ENCODE measurements at places on chromosomes 4 and X.

GRCh38 chr4:70269674-70270073, 27.3 kb downstream of the CSN3 start:
- no peak for DNase-seq

GRCh38 chr4:89023140-89023539, 33.8 kb downstream of the FAM13A start:
- no peak for DNase-seq

DNA sequence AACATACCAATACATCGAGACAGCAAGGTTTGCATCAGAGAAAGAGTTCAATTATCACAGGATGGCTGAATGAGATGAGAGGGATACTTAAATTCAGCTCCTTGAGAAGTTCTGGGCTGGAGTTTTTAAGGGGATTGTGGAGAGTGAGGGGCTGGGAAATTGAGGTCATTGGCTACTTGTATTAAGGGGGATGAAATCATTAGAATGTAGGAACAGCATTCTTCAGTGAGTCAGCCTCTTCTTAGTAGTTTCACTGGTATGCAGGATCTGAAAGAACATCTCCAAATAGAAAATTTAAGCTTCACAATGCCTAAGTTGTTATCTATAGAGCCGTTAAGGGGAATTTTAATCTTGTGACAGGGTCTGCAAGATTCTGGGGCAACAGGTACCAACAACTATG, 211.6 kb upstream of the TAPT1 start:
- no peak for DNase-seq

DNA sequence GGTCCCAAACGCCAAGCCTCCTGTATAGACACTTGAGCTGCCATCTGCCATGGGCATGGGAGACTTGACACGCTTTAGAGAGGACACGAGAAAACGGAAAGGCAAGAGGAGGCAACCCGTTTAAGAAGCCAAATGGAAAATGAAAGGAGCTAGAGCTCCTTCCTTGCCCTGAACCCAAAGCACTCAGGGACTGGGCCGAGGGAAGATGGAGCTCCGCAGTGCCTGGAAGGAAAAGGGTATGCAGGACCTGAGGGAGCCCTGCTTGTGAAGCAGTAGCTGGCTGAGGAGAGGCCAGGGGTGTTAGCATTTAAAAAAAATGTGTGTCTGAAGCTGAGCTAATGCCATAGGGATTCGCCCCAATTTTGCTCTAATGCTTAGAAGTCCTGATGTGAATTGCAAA, 15.1 kb downstream of the MCF2 start:
- no peak for DNase-seq

- DNase-seq, result no peak
Observed at GRCh38 chr4:52968691-52969090, 106.6 kb downstream of the RASL11B start.

DNA sequence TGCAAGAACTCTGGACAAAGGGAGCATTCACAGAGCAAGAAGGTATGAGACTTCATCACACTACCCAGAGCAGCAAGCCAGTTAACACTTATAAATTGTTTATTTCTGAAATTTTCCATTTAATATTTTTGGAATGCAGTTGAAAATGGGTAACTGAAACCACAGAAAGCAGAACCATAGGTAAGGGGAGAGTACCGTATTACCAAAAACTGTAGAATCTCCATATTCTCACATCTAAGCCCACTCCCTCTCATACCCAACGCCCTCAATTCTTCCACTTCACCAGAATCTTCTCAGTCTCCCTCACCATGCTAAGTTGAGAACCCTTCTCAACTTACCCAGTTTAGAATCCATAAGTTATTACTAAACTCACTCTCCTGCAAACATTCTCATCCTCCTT, 277.8 kb downstream of the SPOCK3 start:
- no peak for DNase-seq

GRCh38 chr4:159577241-159577640, 474.4 kb downstream of the RAPGEF2 start:
- no peak for DNase-seq

DNA sequence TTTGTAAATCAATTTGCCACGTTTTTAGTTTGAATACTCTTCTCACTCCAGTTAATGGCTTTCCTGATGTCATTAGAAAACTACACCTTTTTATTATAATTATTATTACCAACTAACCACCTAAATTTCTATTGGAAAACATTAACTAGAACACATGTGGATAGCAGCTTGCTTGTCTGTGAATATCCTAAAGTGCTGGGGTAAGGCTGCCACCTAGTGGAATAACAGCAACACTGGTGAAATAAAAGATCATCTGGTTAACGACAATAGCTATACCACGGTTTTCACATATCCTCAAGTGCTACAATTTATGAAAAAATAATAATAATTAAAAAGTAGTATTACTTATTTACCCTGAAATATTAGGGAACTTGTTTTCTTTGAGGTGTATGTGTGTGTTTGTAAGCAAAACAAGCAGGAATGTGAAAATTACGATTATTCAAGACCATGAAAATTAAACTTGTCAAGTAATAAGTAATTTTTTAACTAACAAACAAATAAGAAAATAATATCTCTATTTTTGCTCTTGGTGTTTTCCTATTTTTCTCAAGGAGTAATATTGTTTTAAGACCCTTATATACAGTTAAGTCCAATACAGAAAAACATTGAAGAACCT, 130.1 kb upstream of the TECRL start:
- peak; percentile 18 for DNase-seq

DNA sequence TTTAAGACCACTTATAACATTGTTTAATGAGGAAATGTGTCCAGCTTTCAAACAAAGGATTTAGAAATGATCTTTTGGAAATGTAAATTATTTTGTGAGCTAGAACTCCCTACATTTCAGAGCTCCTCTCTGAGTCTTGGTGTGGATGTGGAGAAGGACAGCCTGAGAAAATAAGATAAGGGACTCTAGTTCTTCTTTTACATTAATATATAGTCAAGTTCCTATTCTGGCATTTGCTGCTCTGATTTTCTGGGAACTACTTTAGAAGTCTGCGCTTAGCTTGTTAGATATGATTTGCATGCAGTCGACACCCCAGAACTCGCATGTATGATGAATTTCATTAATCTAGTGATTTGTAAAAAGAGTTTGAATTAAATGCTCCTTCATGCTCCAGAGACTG, 45.5 kb downstream of the TSPAN7 start:
- no peak for DNase-seq

DNA sequence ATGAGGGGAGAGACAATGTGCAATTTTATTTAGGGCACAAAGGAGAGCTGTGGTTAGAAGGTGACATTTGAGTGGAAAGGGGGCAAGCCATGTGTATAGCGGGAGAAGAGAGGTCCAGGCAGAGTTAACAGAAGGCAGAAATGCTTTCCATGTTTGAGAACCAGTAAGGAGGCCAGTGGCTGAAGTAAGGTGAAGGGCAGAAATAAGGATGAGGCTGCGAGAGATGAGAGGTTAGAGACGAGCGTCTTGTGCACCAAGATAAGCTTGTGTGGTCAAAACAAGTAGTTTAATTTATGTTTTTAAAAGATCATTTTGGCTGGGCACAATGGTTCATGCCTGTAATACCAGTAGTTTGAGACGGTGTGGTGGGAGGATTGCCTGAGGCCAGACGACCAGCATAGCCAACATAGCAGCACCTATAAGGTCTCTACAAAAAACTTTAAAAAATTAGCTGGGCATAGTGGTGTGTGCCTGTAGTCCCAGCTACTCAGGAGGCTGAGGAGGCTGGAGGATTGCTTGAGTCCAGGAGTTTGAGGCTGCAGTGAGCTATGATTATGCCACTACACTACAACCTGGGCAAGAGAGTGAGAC, 8.5 kb downstream of the HTT start:
- no peak for DNase-seq

DNA sequence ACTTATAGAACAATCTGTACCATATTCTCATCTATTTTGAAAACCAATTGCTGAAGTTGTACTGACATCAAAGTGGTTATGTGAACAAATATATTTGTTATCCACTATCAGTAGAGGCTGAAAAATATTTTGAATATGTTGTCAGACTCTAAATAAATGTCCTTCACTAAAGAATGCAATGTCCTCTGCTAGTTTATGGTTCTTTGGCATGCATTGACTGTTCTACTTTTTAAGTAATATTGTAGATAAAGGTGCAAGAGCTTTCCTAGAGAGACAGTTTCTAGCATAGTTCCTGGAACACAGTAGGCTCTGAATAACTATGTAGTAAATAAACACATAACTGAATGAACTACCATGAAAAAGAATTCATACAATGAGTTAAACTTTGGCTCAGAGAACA, 18.2 kb upstream of the COX7B2 start:
- DNase-seq, result no peak

- no peak for DNase-seq
Observed at GRCh38 chr4:5836943-5837342, 55.9 kb downstream of the CRMP1 start.

DNA sequence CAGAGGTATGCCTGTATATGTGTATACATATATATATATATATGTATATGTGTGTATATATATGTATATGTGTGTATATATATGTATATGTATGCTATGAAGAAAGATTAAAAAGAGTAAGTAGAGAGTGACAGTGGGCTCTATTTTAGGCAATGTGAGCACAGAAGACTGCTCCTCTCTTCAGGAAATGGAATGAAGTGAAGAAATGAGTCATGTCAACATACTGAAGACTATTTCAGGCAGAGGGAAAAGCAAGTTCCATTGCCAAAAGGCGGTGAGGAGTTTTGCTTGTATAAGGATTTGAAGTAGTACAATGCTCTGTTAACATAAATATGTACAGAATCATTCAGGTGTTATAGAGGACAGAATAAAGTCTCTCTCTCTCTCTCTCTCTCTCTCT, 773.2 kb upstream of the FTHL17 start:
- DNase-seq, result no peak

DNA sequence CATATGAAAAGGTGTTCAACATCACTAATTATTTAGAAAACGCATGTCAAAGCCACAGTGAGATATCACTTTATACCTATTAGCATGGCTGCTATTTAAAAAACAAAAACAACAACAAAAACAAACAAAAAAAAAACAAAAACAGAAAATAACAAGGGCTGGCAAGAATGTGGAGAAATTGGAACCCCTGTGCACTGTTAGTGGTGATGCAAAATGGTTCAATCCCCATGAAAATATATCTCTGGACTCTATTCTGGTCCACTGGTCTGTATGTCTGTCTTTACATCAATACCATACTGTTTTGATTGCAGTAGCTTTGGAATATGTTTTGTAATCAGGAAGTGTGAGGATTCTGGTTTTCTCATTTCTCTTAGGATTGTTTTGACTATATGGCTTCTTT, 43.6 kb upstream of the SPP1 start:
- DNase-seq, result no peak

GRCh38 chrX:155995321-155995875, 2.1 kb upstream of the IL9R start:
- no peak for DNase-seq

DNA sequence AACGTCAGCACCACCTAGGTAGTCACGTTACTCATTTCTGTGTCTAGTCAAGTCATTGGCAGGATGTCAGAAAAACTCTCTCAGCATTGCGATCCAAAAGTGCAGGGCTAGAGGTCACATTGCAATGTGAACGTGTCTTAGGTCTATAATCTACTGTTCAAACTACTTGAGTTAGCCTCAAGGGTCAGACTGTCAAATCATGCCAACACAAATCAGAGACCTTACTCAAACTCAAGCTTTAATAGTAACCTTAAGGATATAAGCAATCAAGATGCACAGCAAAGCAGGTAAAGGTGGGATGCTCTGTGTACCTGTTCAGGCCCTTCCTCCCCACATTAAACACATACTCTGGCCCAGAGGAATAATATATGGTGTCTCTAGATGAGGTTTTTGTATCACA, 114.4 kb upstream of the NOCT start:
- DNase-seq, result no peak
